Mucosa of descending colon (tissue), 3 donors: ENCODE measurements at places on chromosomes 2 and 18.

- DNase-seq, result no peak
Observed at GRCh38 chr2:48204750-48205136, 298.4 kb upstream of the FBXO11 start.

DNA sequence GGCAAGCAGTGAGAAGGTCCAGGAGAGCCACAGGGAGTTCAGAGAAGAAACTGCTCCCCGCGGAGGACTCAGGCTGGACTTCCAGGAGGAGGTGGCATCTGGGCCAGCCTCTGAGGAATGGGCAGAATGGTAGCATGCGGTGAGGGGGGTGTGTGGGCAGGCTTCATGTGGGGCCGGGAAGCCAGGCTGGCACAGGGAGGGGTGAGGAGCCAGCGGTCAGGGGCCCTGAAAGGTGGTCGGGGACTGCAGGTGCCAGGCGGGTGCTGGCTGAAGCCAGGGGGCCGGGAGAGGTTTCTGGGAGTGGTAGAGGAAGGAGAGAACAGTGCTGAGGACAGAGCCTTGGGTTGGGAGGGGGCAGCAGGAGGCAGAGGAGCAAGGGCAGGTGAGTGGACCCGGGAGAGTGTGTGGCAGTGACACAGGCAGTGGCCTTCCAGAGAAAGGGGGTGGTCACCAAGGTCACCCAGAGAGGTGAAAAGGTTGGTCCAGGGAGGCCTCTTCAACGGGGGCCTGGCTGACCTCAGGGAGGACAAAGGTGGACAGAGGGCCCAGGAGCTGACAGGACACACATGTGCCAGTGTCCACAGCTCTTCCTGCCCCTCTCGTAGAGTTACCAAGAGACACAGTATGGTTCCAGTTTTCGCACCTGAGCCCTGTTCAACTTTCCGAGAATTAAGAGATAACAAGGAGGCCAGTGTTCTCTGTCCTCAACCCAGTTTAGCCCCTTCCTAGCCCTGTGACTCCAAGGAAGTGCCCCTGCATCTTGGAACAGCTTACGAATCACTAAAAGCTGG lies 101.2 kb upstream of the ASB18 start:
- DNase-seq, result no peak

- DNase-seq, result no peak
Observed at GRCh38 chr2:61762292-61762691, 91.6 kb downstream of the FAM161A start.

DNA sequence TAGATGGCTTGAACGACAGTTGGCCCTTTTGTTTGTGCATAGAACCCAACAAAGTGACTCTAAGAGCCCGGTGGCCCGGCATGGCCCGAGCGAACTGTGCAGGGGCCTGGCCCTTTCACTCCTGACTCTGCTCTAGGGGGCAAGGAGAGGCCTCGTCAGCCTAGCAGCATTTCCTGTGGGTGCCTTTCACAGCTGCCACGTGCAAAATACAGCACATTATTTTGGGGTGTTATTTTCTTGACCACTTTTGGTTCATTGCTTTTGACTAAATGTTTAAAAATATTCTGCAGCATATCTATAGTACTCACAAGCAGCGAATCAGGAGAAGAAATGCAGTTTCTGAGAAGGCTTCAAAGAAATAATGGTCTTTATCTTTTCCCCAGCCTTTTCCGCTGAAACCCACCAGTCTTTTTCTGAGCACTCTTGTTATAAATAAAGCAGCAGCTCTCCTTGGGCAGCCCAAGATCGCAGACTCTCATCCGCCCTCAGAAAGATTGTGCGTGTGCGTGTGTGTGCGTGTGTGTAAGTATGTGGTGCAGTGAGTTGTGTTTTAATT lies 31.3 kb downstream of the DGKD start:
- DNase-seq, result no peak
